ENCODE measurements at places on chromosomes 3 and 15. TPM values are rescaled to one million over a fixed set of nuclear protein-coding genes. Genes with fewer than 3 reads are reported as not detected.

DNA sequence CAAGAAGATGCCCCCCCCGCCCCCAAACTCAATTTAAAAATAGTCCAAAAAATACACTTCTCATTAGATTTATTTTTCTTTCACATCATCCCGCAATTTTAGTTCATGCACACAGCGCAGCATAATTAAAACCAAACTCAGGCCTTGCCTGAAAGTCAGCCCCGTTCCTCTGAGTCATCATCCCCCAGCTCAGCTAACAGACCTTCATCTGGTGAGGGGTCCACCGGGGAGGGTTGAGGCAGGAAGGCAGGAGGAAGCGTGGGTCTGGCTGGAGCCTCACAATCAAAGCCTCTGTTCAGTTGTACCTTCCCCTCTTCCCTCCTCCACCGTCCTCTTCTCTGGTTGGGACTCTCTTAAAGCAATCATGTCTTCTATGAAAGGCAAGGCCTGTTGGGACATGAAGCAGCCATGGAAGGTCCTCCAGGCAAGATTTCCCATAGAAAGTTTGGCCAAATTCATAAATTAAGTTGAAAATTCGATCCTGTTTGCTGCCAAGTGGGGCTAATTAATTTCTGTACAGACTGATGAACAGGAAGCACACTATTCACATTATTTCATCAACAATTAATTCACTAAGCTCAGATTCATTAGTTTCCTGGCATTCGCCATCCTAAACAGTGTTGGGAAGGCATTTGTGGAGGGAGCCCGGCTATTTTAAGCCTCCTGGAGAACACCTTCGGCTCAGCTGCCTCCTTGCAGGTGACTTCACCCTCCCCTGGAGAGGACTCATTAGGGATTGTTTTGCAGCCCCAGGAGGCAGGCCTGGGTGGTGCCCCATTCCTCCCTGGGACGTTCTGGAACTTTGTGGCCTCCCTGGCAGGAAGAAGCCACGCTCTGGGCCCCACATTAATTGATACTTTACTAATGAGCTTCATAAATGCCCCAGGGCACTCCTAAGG is 72.3 kb upstream of the BNC1 start:
- H3K36me3 ChIP-seq, result no peaks in the 10 kb centered on the region
- no peak overlapping the region for H3K4me3 ChIP-seq
- H3K4me1 ChIP-seq, result no peaks in the 10 kb centered on the region
- no peaks in the 10 kb centered on the region for H3K27me3 ChIP-seq

GRCh38 chr3:100910986-100911385 is 82.2 kb downstream of the ABI3BP start:
- H3K4me1 ChIP-seq, result no peaks in the 10 kb centered on the region
- no peaks in the 10 kb centered on the region for H3K36me3 ChIP-seq
- H3K27ac ChIP-seq, result no peak overlapping the region

DNA sequence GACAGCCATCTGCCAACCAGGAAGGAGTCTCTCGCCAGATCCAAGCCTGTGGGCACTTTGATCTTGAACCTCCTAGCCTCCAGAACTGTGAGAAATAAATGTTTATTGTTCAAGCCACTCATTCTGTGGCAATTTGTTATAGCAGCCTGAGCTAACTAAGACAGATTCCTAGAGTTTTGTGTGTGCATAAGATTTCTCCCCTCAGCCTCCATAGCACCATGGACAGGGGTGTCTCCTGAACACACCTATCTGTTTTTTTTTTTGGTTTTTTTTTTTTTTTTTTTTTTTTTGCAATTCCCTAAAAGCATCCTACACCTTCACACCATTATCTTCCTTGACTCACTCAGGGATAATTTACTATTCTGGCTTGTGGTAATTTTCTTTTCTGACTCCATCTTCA is 768.5 kb downstream of the NR2F2 start:
- no peak overlapping the region for H3K27ac ChIP-seq
- H3K36me3 ChIP-seq, result no peaks in the 10 kb centered on the region
- DNase-seq, result no peak
- no peaks in the 10 kb centered on the region for H3K27me3 ChIP-seq

DNA sequence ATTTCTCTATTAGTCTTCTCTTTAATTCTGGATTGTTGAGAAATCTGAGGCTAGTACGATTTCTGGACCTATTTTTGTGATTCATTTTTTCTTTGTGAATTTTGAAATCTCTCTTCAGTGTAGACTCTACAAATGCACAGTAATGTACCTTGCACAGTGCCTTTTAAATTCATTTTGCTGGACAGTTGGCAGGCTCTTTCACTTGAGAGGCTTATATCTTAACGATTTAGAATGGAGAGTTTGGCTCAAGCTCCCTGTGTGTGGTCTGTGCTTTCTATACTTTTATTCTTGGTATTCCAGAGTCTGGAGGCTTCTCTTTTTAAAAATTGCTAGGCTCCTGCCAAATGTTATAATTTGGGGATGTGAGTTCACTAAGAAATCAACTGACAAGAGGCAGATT is 8.8 kb downstream of the CRYBG3 start:
- no peaks in the 10 kb centered on the region for H3K27me3 ChIP-seq
- H3K36me3 ChIP-seq, result no peaks in the 10 kb centered on the region
- H3K4me1 ChIP-seq, result peaks cover 4% of the 10 kb centered on the region
- H3K4me3 ChIP-seq, result no peak overlapping the region
- no peak for DNase-seq
- no peak overlapping the region for H3K27ac ChIP-seq

CTXN2 gene
- total RNA-seq, result not detected

GRCh38 chr3:108475220-108475782 is 35.1 kb downstream of the MYH15 start:
- H3K27ac ChIP-seq, result no peak overlapping the region
- no peaks in the 10 kb centered on the region for H3K27me3 ChIP-seq
- peaks cover 6% of the 10 kb centered on the region for H3K4me1 ChIP-seq
- no peak overlapping the region for H3K4me3 ChIP-seq

GRCh38 chr3:137084586-137084985 is 126.8 kb downstream of the IL20RB start:
- no peak overlapping the region for H3K27ac ChIP-seq
- no peak overlapping the region for H3K4me3 ChIP-seq
- H3K36me3 ChIP-seq, result no peaks in the 10 kb centered on the region
- H3K27me3 ChIP-seq, result no peaks in the 10 kb centered on the region
- DNase-seq, result peak; percentile 80

NMNAT3 gene
- total RNA-seq, result 6.2 TPM

TMEM158 gene
- total RNA-seq, result not detected

ANKUB1 gene
- total RNA-seq, result 3.1 TPM

CCR9 gene
- 0.13 TPM for total RNA-seq

KCNH8 gene
- not detected for total RNA-seq

DNA sequence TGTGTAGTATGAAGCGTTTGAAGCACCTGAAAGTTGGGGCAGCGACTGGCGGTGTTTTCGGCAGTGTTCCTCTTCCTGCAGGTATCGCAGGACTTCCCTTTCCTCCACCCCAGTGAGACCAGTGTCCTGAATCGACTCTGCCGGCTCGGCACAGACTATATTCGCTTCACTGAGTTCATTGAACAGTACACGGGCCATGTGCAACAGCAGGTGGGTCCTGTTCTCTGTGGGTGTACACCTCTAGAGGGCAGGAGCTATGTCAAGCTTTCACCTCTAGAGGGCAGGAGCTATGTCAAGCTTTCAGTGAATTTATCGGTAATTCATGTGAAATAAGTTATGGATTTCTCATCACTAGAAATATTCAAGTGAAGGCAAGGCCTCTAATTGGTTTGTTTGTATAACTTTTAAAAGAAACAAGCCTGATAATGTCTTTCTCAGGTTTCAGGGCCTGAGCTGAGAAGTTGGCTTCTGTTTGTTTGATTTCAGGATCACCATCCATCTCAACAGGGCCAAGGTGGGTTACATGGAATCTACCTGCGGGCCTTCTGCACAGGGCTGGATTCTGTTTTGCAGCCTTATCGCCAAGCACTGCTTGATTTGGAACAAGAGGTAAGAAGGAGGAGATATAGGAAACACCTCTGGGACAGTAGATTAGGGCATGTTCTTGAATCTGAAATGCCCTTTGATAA is 5.3 kb downstream of the TUBGCP4 start:
- DNase-seq, result no peak
- no peak overlapping the region for H3K27ac ChIP-seq
- no peaks in the 10 kb centered on the region for H3K27me3 ChIP-seq
- peaks cover 40% of the 10 kb centered on the region for H3K36me3 ChIP-seq
- peaks cover 13% of the 10 kb centered on the region for H3K4me1 ChIP-seq

DNA sequence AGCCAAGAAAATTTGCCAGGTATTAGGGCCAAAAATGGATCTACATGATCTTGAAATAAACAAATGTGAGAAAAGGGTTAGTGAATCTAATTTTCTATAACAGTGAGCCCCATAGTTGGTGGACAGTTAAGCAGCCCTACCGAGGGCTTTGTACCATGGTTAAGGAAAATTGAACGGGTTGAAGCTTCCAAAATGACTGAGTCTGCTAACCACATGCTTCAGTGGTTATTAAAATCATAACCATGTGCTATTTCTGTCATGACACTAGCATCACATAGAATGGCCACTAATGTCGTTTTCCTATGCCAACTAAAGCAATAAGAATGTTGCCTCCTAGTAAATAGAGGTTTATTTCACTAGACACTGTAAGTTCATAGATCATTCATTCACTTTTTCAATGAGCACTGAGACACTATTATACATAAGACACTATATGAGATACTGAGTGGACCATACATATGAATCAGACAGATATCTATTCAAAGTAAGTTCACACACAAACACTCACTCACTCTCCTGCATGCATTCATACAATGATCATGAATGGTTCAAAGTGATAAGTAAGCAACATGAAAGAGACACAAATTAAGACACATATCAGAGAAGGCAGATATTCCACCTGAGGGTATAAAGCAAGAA is 4.3 kb downstream of the SST start:
- no peaks in the 10 kb centered on the region for H3K4me1 ChIP-seq
- H3K36me3 ChIP-seq, result no peaks in the 10 kb centered on the region
- no peaks in the 10 kb centered on the region for H3K27me3 ChIP-seq

LCMT2 gene
- total RNA-seq, result 1.0 TPM

DNA sequence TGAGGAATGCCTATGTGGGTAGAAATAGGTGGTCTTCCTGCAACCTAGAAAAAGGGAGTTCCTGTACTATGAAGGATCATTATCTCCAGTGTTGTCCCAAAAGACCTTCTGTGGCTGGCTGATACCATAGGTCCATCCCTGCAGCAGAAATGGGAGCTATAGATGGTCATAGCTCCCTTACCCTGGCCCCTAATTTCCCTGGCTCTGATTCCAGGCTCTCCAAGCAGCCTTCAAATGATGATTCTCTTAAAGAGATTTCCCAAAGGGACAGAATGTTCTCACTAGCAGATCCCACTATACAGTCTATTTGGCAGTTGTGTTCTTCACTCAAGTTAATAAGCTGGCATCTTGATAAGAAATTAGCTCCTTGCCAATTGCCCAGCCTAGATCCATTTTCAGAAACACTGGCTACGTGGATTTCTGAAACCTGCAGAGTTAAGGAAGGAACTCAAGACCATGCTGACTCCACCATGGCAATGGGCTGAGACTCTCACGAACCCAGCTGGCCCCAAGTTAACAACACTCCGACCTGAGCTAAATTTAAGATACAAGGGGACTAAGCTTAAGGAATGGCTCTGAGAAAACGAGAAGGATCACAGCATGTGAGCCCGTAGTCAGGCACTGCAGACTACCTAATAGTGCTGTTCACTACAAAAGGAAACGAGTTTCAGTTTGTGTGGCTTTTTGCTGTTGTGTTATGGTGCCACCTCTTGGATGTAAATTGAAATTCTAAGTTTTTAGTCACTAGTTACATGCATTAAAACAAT is 11.4 kb downstream of the C15orf40 start:
- DNase-seq, result no peak
- peaks cover 3% of the 10 kb centered on the region for H3K36me3 ChIP-seq
- no peaks in the 10 kb centered on the region for H3K27me3 ChIP-seq
- no peak overlapping the region for H3K27ac ChIP-seq
- H3K4me3 ChIP-seq, result peak overlapping the region; percentile 35

GRCh38 chr3:160758929-160759577 is 3.0 kb downstream of the PPM1L start:
- no peak for DNase-seq
- no peaks in the 10 kb centered on the region for H3K27me3 ChIP-seq
- H3K4me1 ChIP-seq, result peaks cover 22% of the 10 kb centered on the region
- no peaks in the 10 kb centered on the region for H3K36me3 ChIP-seq
- no peak overlapping the region for H3K27ac ChIP-seq
- H3K4me3 ChIP-seq, result no peak overlapping the region

GRCh38 chr15:62475591-62475990 is 310.5 kb upstream of the C2CD4B start:
- no peak overlapping the region for H3K4me3 ChIP-seq
- no peak for DNase-seq
- no peaks in the 10 kb centered on the region for H3K36me3 ChIP-seq
- no peaks in the 10 kb centered on the region for H3K27me3 ChIP-seq
- H3K27ac ChIP-seq, result no peak overlapping the region
- H3K4me1 ChIP-seq, result peaks cover 13% of the 10 kb centered on the region

EFHB gene
- total RNA-seq, result 0.17 TPM

DNA sequence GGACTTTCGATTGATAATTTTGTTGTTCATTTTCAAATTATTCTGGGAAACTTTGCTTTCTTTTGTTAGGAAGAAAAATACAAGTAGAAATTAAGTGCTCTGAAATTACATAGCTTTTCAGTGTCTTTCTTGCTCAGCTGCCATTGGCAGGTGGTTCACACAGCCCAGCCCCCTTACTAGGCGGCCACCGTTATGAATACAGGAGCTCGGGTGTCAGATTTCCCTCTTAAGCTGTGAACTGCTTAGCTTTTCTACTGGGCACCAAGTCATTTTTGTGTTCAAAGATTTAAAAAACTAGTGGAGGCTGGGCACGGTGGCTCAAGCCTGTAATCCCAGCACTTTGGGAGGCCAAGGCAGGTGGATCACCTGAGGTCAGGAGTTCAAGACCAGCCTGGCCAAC is 55.2 kb downstream of the HMG20A start:
- H3K27me3 ChIP-seq, result no peaks in the 10 kb centered on the region
- H3K4me3 ChIP-seq, result no peak overlapping the region
- peaks cover 14% of the 10 kb centered on the region for H3K36me3 ChIP-seq
- peaks cover 7% of the 10 kb centered on the region for H3K4me1 ChIP-seq

NDUFAF3 gene
- 97.5 TPM for total RNA-seq

DNA sequence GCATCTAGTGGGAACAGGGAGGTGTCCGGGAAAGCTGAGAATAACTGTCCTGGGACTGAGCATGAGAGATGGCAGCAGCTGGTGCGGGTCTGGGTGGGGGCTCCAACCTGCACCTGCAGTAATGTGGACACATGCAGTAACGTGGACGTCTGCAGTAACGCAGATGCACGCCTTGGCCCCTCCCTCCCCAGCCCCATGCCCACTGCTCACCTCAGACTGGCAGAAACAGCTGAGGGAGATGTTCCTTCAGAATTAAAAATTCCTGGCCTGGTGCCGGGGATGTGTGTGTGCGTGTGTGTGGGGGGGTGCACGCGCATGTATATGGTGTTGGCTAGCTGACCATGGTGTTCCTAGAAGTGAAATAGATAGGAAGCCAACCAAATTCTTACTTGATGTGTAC is 86.7 kb upstream of the OXTR start:
- DNase-seq, result no peak
- H3K27me3 ChIP-seq, result no peaks in the 10 kb centered on the region
- H3K4me3 ChIP-seq, result no peak overlapping the region
- H3K36me3 ChIP-seq, result no peaks in the 10 kb centered on the region
- H3K4me1 ChIP-seq, result no peaks in the 10 kb centered on the region

- H3K4me3 ChIP-seq, result no peak overlapping the region
- H3K4me1 ChIP-seq, result no peaks in the 10 kb centered on the region
- no peak overlapping the region for H3K27ac ChIP-seq
- no peaks in the 10 kb centered on the region for H3K27me3 ChIP-seq
- no peaks in the 10 kb centered on the region for H3K36me3 ChIP-seq
Measured at GRCh38 chr15:88023914-88024313, 232.6 kb downstream of the NTRK3 start.

TICRR gene
- 0.61 TPM for total RNA-seq

GRCh38 chr3:8486936-8487335 is 14.7 kb upstream of the LMCD1 start:
- H3K27me3 ChIP-seq, result no peaks in the 10 kb centered on the region
- H3K4me1 ChIP-seq, result peaks cover 31% of the 10 kb centered on the region
